ENCODE measurements at places on chromosomes 11 and 22.

DNA sequence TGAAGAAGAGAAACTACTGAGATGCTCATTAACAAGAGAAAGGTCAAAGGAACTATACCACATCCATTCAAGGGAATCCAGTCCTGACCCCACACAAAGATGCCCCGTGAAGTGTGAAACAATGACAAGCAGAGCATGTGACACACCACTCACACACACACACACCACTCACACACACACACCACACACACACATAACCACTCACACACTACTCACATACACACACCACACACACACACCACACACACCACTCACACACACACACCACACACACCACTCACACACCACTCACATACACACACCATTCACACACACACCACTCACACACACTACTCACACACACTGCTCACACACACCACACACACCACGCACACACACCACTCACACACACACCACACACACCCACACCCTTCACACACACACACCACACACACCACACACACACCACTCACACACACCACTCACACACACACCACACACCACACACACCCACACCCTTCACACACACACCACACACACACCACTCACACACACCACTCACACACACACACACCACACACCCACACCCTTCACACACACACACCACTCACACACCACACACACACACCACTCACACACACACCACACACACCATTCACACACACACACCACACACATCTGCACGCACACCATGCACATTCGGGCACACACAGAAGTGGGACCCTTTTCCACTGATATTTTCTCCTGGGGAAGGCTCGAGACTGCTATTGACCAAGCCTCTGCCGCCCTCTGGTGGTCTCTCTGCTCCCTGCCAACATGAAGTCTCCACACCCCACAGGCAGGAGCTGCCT, 32.0 kb upstream of the COMT start:
- DNase-seq, result peak; percentile 86

DNA sequence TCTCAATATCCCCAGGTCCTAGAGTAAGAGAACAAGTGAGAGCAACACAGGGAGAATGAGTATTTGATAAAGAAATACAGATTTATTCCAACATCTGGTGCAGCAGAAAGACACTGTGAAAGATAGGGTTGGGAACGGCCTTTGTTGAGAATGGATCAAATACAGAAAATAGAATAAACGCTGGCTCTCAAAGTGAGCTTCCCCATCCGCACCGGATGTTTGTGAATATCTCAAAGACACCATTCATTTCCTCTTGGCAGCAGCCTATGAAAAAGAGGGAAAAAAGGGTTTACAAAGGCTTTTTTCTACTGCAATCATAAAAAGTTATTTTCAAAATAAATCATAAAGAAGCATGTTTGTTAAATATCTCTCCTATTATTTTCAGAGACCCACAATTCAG, 279.3 kb downstream of the CASP12 start:
- DNase-seq, result no peak

DNA sequence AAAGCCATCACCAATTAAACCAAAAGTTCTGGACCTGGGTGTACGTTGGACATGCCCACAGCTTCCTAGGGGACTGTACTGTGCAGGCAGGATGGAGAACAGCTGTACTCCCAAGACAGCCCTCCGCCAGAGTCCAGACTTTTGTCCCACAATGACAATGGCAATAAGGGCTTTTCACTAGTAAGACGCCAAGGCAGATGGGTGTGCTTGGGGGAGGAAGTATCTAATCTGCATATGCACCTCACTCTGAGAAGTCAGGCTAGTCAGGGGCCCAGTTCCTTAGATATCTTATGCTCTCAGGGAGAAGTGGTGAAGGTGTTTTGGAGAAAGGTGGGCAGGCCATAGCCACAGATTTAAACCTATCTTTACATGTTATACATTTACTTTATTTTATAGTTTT, 85.1 kb upstream of the USP47 start:
- no peak for DNase-seq

DNA sequence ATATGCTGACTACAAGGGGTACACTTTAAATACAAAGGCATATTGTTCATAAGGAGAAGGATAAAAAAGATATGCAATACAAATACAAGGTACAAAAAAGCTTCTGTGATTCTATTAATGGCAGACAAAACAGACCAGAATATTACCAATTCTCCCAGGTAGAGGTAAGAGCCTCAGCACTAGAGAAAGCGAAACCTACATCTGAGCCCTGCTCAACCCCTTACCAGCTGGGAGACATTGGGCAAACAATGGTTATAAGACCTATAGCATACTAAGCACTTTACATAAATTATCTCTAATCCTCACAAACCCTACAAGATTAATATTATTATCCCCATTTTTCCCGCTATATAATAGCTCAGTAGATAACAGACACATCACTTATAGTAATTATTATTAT, 41.2 kb upstream of the LRRC55 start:
- DNase-seq, result no peak

- DNase-seq, result no peak
Observed at GRCh38 chr11:72774499-72774898, 19.3 kb downstream of the STARD10 start.

- DNase-seq, result no peak
Observed at GRCh38 chr11:14956111-14956510, 16.0 kb downstream of the CALCA start.

DNA sequence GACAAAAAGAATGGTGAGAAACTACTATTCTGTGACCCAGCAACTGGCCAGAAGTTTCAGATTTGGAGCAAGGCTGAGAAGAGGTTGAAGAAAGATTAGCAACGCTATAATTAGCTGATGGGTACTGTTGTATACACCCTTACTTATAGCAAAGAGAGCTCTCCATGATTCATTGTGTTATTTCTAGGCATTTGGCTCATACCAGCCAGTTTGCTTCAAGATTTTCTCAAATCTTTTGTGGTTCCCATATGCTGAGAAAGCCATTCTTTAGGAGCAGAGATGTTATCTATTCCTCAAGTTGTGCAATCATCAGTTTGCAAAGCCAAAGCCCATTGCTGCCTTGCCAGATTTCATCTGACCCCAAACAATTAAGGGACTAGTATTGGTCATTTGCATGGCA, 179.4 kb downstream of the ETS1 start:
- peak; percentile 40 for DNase-seq

GRCh38 chr22:20953668-20954500, 13.2 kb upstream of the AIFM3 start:
- DNase-seq, result peak; percentile 67

GRCh38 chr22:20213833-20214708, 54.0 kb downstream of the RTN4R start:
- DNase-seq, result no peak

DNA sequence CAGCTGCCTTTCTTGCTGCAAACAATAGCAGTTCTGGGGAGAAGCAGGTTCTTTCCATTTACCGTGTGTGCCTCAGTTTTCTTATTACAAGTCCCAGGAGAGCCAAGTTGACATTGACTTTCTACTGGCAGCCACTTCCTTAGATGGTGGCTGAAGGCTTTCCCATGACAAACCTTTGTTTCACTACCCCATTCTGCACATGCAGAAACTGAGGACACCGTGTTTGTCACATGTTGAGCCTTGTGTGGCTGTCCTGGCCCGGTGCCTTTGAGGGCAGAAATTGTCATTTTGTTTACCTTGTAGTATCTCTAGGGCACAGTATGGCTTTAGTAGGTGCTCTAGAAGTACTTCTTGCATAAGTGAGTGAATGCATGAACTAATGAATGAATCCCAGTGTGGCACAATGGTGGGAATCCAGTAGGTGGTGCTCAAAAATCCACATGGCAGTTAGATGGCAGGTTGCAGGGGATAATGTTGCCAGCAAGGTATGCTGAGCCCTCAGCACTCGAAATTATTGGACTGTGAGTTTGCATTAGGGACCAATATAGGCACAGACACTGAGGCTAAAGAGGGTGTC, 101.6 kb downstream of the CSNK2A3 start:
- DNase-seq, result no peak

DNA sequence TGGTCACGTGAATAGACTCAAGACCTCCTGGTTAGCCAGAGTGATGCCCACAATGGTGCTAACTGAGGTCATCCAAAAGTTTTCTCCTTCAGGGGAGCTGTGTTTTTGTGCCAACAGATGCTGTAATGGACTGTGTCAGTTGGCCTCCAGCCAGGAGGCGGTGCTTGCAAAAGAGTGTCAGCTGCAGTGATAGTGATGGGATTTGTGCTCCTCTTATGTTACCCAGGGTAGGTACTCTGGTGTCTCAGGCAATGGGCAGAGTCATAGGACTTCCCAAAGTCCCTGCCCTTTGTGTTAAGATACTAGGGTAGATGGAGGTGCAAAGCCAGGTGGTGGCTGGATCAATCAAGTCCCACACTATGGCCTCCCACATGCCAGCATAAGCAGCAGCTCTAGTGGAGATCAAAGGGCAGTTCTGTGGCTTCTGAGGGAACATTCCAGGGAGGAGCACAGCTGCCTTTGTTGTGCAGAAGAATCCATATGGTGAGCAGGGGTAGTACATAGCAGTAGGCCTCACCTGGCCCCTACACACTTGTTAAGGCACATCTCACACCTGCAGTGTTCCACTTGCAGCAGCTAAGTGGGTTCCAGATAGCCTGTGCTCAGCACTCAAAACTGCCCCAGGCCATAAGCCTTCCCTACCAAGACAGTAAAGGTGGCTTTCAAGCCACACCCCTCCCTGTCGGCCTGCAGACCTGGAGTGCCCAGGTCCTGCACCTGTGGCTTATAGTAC, 9.4 kb upstream of the FANCF start:
- peak; percentile 71 for DNase-seq

DNA sequence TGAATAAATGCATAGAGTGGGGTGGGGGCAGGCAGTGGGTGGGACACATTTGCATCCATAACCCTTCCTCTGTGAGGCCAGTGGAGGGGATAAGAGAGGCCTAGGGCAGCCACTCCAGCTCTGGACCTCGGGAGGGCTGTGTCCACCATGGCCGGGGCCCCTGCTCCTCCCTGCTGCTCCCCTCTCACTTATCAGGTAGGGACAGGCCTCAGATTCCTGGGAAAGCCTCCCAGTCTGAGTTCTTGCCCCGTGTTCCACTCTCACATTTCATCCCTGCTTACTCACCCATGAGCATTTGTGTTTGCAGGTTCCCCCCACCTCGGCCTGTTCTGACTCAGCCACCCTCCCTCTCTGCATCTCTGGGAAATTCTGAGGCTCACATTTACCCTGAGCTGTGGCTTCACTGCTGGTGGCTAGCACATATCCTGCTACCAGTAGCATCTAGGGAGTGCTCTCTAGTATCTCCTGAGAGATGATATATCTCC, 128.7 kb upstream of the TOP3B start:
- peak; percentile 81 for DNase-seq

DNA sequence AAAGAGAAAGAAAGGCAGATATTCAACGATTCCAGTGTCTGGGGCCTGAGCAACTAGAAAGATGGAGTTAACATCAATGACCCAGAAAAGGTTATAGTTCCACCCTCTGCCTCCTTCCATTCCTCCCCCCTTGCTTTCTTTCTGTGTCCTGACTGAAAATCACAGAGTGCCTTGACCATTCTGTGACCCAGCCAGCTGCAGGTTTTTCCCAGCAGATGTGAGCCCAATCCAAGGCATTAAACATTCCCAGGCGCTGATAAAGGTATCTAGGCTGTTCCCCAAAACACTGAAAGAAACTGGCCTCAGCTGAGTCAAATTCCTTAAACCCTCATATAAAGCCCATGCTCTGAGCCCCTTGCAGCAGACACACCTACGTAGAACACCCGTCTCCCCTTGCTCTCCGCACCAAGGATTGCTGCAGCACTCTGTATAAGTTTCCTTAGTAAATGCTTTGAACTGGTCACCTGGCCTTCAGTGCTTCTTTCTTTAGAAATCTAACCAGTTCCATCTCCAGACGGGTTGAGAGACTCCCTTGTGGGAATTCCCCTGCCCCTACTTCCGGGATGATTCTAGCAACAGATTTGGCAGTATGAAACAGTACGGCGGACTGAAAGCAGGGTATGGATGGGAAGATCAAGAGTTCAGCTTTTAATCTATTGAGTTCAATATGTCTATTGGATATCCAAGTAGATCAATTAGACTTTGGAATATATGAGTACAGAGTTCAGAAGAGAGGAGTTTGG, 48.8 kb upstream of the ZC3H12C start:
- DNase-seq, result no peak

DNA sequence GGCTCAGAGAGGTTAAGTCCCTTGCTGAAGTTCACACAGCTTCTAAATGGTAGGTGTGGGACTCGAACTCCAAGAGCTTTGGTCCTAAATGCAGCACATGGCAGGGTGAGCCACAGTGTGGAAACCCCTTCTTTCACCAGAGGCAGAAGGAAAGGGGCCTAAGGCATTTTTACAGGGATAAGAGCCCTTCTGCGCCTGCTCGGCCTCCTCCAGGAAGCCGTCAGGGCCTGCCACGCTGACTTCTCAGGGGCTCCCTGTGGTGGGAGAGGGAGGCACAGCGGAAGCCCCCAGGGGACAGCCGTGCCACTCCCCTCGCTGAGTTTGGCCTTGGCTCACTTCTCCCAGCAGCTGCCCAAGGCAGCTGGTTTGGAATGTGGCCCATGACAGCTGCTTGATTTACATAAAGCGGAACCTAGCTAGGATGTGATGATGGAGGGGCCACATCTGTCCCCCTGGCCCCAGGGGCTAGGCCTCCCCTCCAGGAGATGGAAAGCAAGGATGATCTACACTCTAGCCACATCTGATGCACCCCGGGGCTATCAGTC, 35.4 kb downstream of the CD82 start:
- no peak for DNase-seq

DNA sequence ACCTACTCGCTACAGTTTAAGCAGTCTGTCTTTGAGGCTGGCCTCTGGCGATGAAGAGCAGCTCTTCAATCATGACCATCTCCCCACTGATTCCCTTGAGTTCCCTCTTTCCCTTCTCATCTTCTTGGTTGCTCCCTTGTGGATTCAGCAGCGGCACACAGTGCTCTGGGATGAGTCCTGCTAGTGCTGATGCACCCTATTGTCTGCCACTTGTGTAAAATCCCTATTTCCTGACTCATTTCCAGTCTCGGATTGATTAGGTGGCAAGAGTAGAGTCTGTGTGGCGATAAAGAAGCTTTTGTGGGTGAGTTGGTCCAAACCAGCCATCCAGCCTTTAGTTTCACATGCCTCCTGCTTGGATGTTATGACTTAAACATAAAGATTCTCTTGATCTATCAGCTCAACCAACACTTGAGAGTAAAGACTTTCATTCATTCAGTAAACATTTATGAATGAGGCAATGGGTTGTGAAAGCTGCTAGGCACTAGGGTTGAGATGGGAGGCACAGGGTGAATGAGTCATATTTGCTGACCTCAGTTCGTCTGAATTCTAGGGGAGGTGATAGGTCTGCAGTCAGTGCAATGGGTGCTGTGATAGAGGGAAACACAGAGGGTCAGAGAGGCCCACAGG, 219.4 kb upstream of the RAG2 start:
- no peak for DNase-seq

DNA sequence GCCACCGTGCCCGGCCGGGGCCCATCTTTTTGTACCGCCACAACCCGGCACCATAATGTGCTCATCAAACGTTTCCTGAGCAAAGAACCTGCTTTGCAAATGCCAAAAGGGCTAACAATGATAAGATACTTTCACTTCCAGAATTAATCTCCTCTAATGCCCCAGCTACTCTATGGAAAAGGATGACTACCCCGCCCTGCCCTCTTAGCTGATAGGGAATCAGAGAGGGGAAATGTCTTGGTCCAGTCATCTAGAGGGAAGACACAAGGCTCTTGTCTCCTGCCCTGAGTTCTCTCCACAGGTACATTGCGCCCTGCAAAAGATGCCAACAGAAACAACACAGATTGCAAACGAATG, 586 bp downstream of the TTLL1 start:
- no peak for DNase-seq

Data from choroid plexus epithelial cell (primary cell).